ENCODE measurements at places on chromosomes 2 and 18.
A peak's percentile ranks its signal among the peaks of the same experiment; 100 is the strongest.

DNA sequence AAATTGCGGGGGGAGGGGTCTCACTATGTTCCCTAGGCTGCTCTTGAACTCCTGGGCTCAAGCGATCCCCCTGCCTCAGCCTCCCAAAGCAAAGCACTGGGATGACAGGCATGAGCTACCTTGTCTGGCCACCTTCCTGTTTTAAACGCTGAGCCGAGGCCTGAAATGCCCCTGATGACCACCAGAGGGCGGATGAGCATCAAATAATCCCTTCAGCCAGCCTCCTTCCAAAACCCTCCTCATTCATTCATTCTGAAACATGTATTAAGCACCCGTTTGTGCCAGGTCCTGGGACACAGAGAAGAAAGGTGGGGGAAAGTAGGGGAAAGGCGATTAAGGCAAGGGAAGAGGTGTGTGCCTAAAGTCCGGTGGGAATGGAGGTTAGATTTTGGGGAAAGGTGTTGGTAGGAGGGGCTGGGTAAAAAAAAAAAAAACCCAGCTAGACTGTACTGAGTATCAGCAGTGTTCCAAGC, 30.7 kb upstream of the PTMA start:
- peak; percentile 91 for DNase-seq

DNA sequence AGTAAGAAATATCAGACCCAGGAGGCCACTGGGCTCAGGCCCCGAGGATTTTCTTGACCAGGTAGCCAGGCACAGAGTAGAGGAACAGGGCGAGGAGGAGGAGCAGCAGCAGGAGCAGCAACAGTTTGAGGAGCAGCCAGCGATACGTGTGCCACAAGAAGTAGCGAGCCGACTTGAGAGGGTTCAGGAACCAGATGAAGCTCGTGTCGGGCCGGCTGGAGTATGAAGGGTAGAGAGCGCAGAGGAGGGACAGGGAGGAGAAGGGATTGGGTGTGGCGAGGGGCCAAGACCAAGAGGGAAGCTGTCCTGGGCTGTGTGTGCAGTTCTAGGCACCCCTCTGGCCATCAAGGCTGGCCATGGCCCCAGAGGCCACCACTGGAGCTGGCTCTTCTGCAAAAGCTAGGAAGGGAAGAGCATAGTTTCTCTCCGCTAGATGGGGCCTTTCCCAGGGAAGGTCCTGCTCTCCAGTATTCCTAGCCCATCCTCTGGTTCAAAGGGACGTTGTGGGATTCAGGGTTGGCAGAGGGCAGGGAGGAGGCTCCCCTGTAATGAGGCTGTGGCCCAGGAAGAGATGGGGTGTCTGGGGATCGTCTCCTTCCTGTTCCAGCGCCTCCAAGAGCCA, 17.8 kb downstream of the OTOF start:
- no peak for DNase-seq

- no peak for DNase-seq
Observed at GRCh38 chr2:9639000-9639602, 8.3 kb upstream of the YWHAQ start.

DNA sequence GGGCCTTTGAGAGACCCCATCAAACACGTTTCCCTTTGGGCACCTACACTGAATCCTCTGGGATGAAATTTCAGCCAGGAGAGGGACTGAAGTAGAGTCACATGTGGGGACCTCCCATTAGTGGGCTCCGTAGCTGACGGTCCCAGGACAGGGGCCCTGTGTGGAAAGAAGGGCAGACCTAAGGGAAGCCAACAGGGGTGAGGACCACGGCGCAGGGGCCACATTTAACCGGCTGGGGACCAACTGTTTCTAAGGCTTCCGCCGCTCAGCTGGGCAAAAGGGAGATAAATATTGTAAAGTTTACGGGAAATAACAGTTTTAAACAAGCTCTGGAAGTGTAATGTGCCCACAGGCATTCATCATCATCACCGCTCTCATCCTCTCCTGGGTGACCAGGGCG, 42.7 kb downstream of the RRM2 start:
- no peak for DNase-seq

DNA sequence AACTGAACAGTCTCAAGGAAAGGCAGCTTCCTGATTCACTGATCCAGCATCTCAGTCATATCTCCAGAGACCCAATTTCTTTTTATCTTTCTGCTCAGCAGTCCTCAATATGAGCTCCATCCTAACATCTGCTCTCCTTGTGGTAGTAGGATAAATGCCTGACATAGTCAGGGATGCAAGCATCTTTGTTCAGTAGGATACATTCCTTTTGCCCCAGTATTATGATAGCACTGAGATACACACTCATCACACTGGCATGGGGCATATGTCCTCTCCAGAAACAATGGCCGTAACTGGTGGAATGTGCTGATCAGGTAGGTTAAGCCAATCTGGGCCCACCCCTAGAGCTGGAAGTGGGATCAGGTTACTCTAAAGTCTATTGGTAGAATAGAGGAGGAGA, 207.2 kb downstream of the ETAA1 start:
- DNase-seq = no peak

- DNase-seq = no peak
Observed at GRCh38 chr18:25042641-25043051, 309.3 kb downstream of the ZNF521 start.

GRCh38 chr2:182587831-182588230, 128.2 kb upstream of the DNAJC10 start:
- DNase-seq = no peak

DNA sequence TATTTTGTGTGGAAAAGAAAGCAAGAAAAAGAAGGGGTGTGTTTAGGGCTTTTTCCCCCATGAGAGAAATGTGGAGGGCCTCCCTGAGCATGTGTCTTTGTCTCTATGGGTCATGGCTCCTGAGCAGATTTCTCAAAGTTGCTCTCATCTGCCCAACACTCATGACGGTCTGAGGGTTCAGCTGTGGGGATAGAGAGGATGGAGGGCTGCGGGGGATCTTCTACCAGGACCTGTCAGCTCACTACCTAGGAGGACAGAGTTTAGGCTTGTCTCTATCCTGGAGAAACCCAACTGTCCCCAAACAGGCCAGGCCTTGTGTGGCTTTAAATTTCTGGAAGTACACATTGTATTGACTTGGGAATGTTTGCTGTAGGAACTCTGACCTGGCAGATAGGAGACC, 342.2 kb downstream of the MYCN start:
- DNase-seq = no peak

DNA sequence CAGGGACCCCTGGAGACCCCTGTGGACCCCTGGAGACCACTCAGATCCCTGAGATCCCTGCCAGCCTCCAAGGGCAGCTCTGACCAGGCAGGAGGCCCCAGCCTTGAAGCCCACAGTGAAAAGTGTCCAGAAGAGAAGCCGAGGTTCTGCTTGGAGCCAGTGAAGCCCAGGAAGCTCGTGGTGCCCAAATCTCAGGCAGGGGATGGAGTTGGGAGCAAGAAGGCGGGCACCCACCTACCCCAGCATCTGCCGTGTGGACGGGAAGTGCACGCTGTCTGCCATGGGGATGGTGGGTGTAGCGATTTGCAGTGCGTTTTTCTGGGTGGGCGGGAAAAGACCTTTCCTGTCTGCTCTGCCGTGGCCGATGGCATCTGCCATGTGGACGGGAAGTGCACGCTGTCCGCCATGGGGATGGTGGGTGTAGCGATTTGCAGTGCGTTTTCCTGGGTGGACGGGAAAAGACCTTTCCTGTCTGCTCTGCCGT, 120.6 kb upstream of the CTDP1 start:
- no peak for DNase-seq

GRCh38 chr2:200767111-200767885, 44.4 kb upstream of the BZW1 start:
- no peak for DNase-seq

DNA sequence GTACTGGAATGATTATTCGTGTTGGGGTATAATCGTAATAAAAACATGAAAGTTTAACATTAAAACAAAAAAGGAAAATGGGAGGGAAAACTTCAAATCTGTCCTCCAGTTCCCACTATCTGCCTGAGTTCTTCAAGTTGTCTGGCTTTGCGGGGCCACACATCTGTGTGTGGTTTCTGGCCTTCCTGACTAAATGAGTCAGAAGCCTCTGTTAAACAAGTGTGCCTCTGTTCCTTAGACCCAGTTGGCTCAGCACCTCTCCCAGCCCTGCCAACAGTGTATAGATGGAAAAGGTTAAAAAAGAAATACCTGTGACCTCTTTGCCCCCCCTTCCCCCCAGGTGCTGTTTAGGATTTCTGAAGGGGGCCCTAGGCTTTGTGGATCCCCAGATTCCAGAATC, 30.2 kb downstream of the XDH start:
- DNase-seq = no peak

- no peak for DNase-seq
Observed at GRCh38 chr2:159559034-159559433, 57.3 kb downstream of the BAZ2B start.

GRCh38 chr2:240234503-240234951, 94.1 kb upstream of the OTOS start:
- DNase-seq = no peak

GRCh38 chr2:174442546-174443510, 44.0 kb downstream of the GPR155 start:
- no peak for DNase-seq

DNA sequence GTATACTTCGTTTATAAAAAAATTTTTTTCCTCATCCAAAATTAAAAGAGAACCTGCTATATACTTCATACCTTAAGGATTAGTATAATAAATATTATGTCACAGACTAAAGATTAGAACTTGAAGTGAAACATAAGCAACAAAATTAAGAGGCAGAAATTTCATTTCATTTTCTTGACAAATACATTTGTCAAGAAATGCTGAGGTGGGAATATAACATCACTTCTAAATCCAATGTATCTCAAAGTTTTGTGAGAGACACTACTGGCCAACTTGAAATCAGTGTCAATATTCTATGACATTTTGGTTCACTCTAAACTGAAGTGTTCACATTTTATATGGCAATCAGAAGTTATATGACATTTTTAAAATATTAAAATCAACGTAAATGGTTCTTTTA, 43.8 kb downstream of the SCRN3 start:
- DNase-seq = no peak

- DNase-seq = no peak
Observed at GRCh38 chr2:37059841-37060240, 24.3 kb downstream of the HEATR5B start.

- peak; percentile 74 for DNase-seq
Observed at GRCh38 chr2:119544075-119544938, at the start of gene CFAP221. Gene CFAP221 (plus strand): TSS chr2:119544449. CDS start chr2:119546132, 1,683 bp downstream.

GRCh38 chr2:230878599-230879188, 14.0 kb downstream of the ITM2C start:
- DNase-seq = no peak

DNA sequence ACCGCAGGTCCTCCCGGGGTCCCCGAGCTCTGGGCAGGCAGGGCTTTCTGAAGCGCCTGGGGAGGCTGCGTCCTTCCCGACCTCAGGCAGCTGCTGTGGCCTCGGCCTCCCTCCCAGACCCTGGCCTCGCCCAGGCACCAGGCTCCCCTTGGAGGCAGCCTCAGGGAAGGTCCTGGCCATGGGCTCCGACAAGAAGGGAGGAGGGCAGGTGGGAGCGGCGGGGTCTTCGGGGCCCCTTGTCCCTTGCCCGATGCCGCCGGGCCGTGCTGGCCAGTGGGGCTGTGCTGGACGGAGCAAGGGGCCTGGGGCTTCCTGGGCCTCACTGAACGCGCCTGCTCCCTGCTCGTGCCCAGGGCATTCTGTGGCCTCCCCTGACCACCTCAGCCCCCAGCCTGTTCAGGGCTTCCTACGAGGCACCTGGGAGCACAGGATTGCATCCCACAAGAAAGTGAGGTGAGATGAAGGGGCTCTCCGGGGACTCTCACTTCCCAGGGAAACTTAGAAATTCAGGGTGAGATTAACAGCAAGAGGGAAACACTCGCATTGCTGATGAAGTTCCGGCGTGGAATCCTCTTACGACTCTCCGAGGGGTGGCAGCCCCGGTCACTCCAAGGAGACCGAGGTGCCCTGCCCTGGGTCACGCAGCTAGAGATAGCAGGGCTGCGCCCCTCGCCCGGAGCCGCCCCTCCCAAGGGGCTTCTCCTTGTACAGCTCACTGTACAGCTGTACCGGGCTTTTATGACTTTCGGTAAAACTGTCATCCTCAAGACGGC, 778 bp downstream of the MFSD2B start:
- no peak for DNase-seq

DNA sequence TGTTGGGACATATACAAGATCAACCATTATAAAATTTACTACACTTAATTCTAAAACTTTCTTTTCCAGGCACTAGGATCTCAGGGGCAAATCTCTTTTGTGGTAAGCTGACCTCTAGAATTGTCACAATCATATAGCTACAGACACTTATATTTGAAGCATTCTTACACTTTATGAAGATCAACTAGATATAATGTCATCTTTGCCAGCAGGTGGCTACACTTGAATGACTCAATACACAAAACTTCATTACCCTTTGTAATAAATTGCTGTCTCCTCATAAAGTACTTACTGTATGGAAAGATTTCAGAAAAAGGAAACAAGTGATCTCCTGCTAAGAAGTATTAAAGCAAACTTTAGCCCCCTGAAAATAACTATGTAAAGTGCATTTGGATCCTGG, 77.8 kb downstream of the RDH14 start:
- DNase-seq = no peak

DNA sequence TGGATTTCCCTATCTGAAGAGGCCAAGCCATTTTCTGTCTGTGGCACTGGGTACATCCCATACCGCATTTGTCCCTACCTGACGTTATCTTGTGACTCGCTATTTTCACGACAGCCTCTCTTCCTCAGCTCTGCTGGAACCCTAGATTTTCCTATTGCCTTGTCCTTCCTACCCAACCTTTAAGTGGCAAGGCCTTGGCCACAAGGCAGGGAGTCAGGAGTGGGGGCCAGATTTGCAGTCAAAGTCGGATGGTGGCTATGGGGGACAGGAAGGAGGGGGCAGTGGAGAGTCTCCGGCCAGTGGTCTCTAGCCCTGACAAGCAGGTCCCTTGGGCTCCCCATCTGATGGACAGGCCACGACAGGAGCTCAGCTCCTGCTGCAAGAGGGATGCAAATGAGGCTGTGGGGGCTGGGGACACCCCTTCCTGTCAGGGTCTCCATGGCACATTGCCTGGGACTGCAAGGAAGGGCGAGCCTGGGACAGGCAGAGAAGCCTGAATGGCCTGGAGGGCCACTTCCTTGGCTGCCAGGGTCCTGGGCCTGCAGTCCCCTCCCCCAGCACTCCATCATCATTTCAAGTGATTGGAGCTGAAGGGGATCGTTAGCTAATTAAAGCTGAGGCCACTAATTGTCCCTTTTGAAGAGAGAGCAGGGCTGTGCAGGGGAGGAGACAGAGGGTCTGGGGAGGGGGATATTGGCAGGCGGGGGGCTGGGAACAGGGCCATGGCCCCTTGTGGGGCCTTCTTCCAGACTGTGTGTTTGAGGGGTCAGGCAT, 6.3 kb upstream of the ECEL1 start:
- DNase-seq = no peak

- DNase-seq = no peak
Observed at GRCh38 chr18:11572201-11572600, 37.2 kb upstream of the SLC35G4 start.

DNA sequence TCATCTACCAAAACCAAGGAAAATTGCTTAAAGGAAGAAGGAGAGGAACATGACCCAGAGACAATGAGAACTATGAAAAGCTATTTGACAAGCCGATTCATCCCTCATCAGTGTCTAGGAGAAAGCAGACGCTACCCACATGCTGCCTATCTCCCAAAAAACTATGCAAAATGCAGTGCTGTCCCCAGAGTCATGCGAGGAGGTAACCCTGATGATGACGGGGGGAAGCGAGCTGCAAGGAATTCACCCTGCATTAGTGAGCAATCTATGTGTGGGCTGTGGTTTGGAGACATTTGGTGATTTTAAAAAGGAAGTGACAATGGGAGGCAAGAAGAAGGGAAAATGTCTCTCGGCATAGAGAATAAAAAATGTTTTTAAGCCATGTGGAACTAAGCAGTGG, 472.7 kb downstream of the CMPK2 start:
- DNase-seq = no peak

GRCh38 chr18:78041218-78041617, 791.6 kb downstream of the GALR1 start:
- DNase-seq = no peak
